ENCODE measurements at places on chromosomes 2 and 18.

- peak; percentile 95 for DNase-seq
Measured at GRCh38 chr2:8681786-8682692, at the start of gene ID2. Gene ID2 (plus strand): TSS chr2:8682056. CDS start chr2:8682166, 110 bp downstream.

GRCh38 chr2:55232863-55233657, 572 bp downstream of the RPS27A start:
- no peak for DNase-seq

GRCh38 chr2:235567842-235568241, 74.0 kb downstream of the AGAP1 start:
- no peak for DNase-seq

GRCh38 chr2:236690726-236691125, 121.1 kb downstream of the ACKR3 start:
- no peak for DNase-seq

- no peak for DNase-seq
Measured at GRCh38 chr2:207037896-207038295, 98.6 kb downstream of the CPO start.

DNA sequence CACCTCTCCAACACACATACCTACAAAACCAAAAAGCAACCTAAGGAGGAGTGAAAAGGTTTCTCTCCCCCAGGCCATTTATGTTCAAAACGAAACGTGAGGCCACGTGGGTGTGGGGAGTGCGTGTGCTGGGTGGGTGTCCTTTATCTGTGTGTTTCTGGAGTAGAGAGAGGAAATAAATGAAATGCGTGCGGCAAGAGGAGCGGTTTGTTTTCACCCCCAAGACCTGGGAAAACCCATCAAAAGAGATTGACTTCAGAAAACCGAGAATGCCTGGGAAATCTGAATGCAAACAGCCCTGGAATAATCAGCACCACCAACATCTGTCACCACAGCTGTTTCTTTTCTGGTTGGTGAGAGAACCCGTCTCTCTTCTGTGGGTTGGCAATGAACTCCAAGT, 137.4 kb downstream of the INSIG2 start:
- DNase-seq: no peak

DNA sequence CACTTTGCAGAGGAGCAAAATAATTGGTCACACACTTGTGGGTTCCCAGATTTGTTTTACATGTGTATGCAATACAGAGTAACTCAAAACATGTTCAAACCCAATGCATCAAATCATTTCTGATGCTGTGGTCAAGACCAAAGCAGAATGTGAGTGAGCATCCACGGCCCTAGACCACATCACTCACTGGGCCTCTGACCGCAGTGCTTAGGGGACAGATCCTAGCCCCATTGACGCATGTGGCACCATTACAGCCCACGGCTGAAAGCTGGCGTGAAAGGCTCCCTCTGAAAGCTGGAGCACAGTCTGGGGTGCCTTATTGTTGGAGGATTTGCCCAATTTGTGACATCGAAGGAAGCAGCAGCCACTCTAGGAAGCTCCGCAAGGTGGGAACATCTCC, 498.8 kb upstream of the TCF4 start:
- no peak for DNase-seq

- no peak for DNase-seq
Measured at GRCh38 chr18:12921178-12921577, 26.6 kb upstream of the SEH1L start.

GRCh38 chr2:224984637-224985036, 57.6 kb downstream of the DOCK10 start:
- DNase-seq: no peak

DNA sequence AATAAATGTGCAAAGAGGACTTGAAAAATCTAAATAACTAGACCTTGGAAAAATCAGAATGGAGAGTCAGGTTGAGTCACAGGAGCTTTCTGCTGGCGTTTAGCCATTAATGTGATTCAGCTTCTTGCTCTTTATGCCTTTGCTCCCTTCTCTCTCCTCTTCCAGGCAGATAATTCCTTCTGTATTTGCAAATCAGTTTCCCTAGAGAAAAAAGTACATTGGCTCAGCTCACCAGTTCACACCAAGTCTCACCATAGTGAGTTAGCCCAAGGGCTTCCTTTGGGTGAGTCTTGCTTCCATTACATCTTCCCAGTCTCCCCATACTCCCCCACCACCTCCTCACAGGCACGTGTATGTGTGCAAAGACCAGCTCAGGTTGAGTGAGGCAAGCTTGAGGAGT, 73.6 kb downstream of the CYBRD1 start:
- no peak for DNase-seq

Measured in NCI-H1092 (cell line).